ENCODE measurements at places on chromosomes 6 and 20.
A peak's percentile ranks its signal among the peaks of the same experiment; 100 is the strongest.

GRCh38 chr6:129695373-129696027 lies 14.5 kb downstream of the ARHGAP18 start:
- no peak for DNase-seq

DNA sequence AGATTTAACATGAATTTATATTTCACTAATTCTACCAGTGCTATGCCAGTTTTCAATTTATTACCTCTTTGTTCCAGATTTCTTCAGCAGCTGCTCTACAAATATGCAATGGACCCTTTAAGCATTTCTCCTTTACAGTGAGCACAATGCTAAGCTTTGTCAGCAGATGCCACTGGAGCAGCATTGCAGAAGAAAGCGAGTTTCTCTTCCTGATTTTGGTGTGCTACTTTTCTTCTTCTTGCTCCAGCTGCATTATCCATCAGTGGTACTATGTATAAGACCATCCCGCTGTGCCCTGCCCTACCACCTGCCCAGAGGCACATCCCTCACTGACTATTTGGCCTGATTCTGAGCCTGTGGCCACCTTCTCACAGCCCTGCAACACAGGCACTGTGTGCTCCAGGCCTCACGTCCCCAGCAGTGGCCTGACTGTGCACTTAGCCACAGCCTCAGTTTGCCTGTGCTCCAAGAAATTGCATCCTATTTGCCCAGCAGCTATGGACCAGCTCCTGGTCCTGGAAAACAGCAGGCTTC lies 84.1 kb downstream of the TNFAIP3 start:
- DNase-seq = no peak

- DNase-seq = peak; percentile 74
Observed at GRCh38 chr6:11393713-11394627, 143.6 kb upstream of the TMEM170B start.

GRCh38 chr6:92110403-92110802 lies 1309.0 kb downstream of the EPHA7 start:
- no peak for DNase-seq

- no peak for DNase-seq
Observed at GRCh38 chr6:102686461-102686860, 1293.0 kb downstream of the GRIK2 start.

- no peak for DNase-seq
Observed at GRCh38 chr6:63451238-63451637, 121.0 kb upstream of the LOC128125822 start.

GRCh38 chr6:145850671-145851070 lies 36.1 kb upstream of the FBXO30 start:
- DNase-seq = no peak

- DNase-seq = no peak
Observed at GRCh38 chr20:32969356-32970114, 34.7 kb downstream of the SUN5 start.

GRCh38 chr6:68533339-68533795 lies 101.7 kb upstream of the ADGRB3 start:
- no peak for DNase-seq

- DNase-seq = no peak
Observed at GRCh38 chr20:8078528-8078914, 53.5 kb upstream of the PLCB1 start.

GRCh38 chr6:21845439-21846140 lies 252.0 kb downstream of the SOX4 start:
- no peak for DNase-seq
